Panc1 (cell line): ENCODE measurements at places on chromosomes 16 and 17.

DNA sequence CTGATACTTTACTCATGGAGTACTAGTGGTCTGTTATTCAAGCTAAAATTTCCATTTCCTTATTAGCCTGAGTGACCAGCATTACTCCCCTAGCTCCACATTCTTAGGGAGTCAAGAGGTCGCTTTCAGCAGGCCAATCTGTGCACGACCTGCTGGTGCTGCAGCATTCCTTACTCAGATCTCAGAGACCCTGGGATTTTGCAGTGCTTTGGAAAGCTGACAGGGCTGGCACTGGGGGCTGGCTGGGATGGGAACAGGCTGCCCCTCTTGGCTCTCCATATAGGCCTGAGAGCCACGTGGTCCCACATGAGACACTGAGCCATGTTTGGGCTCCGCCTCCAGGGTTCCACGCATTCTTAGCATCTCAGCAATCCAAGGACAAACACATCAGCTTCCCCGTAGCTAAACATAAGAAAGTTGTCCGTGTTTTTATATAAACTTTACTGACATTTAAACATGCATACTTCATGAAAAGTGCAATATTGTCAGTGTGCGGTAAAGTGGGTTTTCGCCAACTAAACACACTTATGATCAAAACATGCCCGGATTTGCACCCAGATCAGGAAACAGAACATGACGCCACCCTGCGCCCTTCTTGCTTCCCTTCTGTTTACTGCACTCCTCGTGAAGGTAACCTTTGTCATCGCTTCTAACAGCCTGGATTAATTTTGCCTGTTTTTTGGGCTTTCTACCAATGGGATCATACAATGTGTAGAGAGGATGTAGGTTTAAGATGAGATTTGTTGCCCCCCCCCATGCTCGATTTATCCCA, 254.5 kb upstream of the CACNG5 start:
- DNase-seq = peak; percentile 7

DNA sequence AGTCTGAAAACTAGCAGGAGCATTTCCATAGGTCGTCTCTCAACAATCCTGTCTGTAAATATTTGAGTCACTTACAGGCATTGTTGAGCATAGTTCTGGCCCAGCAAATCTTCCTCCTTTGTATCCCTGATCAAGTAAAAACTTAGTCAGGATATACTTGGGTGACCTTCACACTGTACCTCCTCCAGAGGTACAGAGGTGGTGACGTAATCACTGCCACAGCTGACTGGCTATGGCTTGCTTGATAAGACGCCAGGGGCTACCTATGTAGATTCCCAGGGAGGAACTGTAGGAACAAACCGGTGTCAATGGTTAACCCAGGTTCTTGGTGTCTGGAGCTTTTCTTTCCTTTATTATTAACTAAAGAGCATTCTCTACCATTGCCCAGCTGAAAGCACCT, at the start of gene KCNJ16:
TSS of gene KCNJ16 (plus strand) at position 270 of the 400 bp plus-strand sequence. CDS start 56,863 bp downstream, outside the sequence.
- DNase-seq = no peak

DNA sequence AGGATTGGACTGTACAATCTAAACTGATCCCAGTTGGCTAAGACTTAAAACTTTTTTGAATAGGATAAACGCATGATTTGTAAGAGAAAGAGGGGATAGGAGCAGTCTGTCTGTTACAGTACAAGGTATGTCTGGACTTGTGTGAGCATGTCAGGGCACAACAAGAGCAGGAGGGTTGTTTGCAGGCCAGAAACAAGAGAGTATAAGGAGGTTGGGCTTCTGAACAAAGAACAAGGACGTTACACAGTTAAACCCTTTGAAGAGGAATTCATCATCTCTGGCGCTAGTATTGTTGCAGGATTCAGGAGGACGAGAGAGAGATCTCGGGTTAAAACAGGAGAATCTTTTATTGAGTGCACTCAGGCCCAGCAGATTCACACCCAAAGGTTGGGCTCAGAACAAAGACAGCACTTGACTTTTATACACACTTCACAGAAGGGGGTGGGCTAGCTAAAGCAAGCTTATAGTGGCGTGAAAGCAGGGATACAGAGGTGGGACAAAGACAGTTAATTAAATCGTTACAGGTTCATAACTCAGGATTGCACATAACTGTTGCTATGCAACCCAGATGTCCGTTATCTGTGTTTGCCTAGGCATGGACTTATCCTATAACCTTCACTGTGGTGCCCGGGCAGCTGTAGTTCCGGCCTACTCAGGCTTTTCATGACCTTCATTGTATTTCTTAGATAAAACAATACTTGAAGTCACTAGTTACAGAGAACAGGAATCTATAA, 34.3 kb downstream of the SEC14L1 start:
- no peak for DNase-seq

- DNase-seq = no peak
These were observed 120.9 kb upstream of the CDC42EP4 start for GRCh38 chr17:73432624-73433190.

- DNase-seq = no peak
These were observed 5.2 kb upstream of the APRT start for GRCh38 chr16:88816736-88817535.

- no peak for DNase-seq
These were observed 1.4 kb downstream of the MFAP4 start for GRCh38 chr17:19385521-19385983.

- DNase-seq = no peak
These were observed at the start of gene LPCAT2 for GRCh38 chr16:55508941-55509931. LPCAT2 (plus strand) TSS chr16:55509072; CDS start chr16:55509182, 110 bp downstream.

- DNase-seq = no peak
These were observed 138.2 kb downstream of the ZNF423 start for GRCh38 chr16:49717689-49718088.

DNA sequence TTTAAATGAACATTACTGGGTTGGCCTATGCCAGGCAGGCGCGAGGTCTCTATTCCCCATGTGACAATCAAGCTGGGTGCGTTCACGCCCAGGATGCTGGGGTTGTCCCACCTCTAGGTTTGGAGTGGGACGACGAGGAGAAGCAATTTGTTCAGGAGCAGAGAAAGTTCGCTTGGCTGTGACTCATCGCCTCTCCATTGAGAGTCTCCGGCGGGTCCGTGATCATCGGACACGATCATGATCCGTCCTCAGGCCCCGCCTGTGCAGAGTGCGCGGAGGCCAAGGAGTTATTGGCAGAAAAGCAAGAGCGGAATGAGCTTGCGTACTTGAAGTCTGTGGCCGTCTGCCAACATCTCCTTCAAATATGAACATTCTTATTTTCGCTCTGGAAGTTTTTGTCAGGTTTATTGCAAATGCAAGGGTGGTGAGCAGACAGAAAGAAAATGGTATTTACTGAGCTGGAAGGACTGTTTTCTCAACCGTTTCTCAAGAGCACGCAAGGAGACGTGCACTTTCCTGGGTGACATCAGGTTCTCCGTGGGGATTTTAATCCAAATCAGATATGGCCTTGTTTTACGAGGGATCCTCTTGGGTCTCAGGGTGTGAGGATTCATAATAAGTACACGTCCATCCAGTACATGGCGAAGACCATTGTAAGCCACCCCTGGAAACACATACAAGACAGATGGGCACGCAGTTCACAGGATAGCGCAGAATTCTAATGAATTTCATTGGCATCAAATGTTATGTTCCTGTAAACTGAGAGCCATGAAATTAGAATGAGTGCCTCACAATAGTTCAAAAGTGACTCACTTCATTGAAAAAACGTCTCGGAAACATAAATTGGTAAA, 70.1 kb upstream of the CREBBP start:
- no peak for DNase-seq

GRCh38 chr17:15657868-15658267, 26.2 kb downstream of the TRIM16 start:
- no peak for DNase-seq

DNA sequence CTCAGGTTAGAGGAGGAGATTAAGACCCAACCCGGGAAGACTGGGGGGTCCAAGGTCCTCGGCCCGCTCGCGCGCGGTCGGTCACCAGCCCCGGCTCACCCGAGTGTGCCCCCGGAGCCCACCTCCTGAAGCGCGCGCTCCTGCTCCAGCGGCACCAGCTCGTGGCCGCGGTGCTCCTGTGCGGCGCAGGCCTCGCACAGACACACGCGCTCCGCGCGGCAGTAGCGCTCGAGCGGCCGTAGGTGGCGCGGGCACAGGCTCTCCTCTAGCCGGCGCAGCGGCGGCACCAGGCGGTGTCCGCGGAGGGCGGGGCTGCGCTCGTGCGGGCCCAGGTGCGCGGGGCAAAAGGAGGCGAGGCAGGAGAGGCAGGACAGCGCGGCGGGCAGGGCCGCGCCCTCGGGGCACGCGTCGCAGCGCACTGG, 618 bp downstream of the TRIM47 start:
- no peak for DNase-seq

DNA sequence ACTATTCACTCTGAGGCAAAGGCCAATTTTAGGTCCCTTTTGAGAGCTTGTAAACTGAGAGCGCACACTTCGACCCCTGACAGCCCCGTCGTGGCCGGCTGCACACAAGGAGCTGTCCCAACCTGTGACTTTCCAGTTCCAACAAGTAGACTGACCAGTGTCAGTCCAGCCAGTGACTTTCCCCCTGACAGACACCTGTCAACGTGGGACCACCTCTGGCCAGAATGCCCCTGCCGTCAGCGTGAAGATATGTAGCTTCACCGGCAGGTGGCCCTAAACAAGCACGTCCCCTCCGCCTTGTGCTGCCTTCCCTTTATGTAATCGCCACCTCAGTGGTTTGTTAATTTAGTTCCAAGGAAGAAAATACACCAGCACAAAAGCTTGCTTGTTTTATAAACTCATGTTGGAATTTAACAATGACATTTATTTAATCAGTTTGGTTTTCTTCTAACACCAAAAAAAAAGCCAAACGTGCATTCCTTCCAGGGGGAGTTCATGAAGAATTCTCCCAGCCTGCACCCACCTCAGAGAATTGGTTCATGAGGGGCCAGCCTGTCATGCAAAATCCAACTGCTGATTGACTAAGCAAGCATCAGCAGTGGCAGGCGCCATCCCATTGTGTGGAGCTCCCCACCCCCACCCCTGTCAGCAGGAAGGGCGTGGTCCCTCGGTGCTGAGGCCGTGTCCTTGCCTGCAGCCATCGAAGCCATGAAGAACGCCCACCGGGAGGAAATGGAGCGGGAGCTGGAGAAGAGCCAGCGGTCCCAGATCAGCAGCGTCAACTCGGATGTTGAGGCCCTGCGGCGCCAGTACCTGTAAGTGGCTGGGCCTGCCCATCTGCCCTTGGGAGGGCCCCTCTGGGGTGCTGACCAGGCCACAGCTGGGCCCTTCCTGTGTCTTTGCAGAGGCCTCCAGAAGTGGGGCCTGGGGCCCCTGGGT, 33.9 kb downstream of the PLD6 start:
- DNase-seq = no peak

DNA sequence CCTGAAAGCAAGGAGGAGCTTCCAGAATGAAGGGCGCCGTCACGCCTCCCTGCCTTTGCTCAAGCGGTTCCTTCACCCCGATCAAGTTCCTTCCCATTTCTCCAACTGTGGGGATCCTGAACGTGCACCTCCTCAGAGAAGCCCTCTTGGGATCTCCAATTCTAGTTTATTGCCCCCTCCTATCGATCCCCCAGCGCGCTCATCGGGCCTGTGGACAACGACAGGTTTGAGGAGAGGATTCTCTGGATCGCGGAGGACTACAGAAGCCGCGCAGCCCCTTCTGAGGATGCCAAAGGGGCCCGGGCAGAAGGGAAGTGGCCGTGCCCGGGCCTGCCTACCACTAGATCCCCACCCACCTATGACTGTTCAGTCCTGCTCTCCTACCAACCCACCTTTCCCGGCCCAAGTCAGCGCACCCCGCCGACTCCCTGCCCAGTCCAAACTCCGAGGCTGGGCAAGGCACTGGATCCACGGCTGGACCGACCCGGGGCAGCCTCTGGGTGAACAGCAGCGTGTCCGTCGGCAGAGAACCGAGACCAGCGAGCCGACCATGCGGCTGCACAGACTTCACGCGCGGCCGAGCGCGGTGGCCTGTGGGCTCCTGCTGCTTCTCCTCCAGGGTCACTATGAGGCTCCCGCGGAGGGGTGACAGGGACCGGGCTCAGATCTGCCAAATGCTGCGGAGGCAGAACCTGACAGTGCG, 12.8 kb upstream of the CES3 start:
- no peak for DNase-seq

- DNase-seq = no peak
These were observed 1.7 kb downstream of the EPOP start for GRCh38 chr17:38672788-38673706.
